Aorta (tissue), 5 donors: ENCODE measurements at places on chromosomes 11 and 22. TPM values are rescaled to one million over a fixed set of nuclear protein-coding genes. Genes with fewer than 3 reads are reported as not detected.

KDM4D gene
- total RNA-seq: 0.45 TPM

OR8A1 gene
- not detected for total RNA-seq

DNA sequence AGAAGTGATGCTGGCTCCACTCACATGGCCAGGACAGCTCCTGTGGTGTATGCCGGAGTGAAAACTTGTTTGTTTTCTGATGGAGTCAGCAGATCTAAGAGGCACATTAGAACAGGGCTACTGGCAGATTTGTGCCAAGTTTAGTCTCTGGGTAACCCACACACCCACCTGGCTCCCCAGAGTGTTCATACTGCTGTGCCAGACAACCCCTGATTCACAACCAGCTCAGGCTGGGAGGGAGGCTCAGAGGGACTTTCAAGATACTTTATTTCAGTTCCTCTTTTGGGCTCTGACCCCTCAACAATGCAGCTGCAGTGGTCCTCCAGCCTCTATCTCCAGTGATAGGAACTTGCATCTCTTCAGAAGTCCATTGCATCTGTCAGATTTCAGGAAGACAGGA is 8.5 kb downstream of the NTM start:
- no peak for DNase-seq

DNA sequence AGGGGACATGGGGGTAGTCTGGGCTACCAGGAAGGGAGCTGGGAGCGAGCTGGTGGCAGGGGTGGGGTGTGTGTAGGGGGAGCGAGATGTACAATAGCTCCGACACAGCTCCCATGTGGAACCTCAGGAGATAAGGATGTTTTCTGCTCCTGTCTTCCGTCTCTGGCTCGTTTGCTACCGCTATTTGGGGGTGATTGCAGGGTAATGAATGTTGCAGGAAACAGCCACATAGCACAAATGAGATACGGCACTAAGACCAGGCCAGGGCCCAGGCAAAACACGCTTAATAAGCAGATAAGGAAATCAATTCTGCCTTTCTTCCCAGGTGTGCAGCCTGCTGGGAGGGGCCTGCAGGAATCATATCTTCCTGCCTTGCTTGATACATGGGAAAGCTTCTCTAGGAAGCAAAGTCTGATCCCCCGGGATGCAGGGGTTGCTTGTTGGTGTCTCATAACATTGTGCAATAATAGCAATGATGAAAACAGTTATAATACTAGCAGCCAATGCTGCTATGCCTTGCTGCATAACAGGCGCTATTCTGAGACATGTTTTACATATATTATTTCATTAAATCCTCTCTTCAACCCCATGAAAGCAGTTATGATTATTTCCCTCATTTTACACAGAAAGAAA is 158.7 kb downstream of the ST3GAL4 start:
- DNase-seq: no peak

GRCh38 chr11:43907028-43907975 is 26.7 kb downstream of the ALKBH3 start:
- DNase-seq: no peak

DNA sequence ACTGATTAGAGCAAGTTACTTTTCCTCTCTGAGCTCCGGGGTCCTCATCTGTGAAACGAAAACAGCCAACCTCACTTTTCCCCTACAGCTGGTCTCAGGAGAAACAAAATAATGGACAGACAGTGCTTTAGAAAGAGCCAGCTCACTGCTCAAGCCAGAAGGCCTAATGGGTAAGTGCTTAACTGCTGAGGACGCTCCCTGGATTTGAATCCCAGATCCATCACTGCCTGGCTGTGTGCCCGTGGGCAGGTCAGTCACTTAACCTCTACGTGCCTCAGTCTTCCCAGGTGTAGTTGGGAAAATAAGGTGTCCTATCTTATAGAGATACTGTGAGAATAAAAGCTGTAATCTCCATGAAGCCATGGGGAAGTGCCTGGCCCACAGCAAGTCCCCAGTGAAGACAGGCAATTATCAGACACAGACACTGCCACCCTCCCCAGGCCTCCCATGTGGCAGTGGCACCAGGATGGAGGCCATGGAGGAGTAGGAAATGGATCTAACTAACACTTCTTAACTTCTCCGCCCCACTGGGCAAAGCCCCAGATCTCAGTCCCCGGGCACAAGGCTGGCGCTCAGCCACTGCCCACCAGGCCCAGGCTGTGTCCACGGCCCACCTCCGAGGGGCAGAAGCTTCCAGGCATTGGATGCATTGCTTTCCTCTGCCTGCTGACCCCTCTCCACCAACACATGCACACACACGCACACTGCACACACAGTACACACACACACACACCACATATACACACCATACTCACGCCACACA is 9.2 kb downstream of the TP53I11 start:
- no peak for DNase-seq
